MM.1S (cell line): ENCODE measurements at places on chromosomes 2 and 18.

- no peaks in the 10 kb centered on the region for H3K27me3 ChIP-seq
- no peaks in the 10 kb centered on the region for H3K4me1 ChIP-seq
- no peak for DNase-seq
- no peaks in the 10 kb centered on the region for H3K36me3 ChIP-seq
Measured at GRCh38 chr2:164850235-164850634, 8.6 kb upstream of the COBLL1 start.

DNA sequence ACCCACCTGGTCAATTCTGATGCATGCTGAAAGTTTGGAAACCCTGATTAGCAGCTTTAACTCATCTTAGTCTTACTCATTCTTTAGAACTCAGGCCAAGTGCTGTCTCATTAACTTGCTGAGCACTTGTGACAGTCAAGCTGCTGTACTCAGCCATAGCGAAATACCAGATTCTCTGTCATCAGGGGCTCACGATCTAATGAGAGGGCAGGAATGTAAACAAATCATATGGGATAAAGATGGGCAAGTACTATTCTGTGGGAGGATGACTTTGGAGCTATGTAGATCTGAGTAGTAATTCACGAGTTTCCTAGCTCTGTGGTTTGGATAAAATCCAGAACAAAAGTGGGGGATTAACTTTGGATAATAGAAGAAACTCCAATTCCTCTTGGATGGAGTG is 376.6 kb downstream of the HRH4 start:
- no peaks in the 10 kb centered on the region for H3K4me1 ChIP-seq
- no peak for DNase-seq
- no peak overlapping the region for H3K27ac ChIP-seq
- H3K4me3 ChIP-seq: no peak overlapping the region
- no peaks in the 10 kb centered on the region for H3K27me3 ChIP-seq

DNA sequence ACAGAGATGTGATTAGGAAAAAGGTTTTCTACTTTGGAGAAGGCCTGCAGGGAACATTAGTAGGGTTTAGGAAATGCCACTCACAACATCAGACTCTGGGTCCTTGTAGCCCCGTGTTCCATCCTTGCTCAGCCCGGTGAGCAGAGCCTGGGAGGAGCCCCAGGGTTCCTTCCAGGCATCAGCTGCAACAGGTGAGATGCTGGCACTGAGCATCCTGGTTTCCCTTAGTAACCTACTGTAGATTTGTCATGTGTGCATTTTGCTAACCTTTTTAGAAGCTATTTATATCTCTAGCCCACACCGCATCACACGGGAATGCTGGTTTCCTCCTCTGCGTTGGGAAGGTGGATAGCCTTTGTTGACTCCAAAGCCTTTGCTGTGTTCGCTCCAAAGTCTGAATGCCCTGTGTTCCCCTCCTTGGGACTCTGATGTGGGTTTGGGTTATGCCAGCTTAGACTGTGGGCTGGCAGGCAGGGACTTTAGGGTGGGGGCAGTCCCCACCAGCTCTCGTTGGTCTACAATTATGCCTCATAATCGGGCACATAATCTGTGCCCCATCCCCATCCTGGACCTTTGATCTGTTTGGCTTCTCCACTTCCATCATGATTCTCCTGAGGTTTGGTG is 69.3 kb downstream of the TMEM247 start:
- no peaks in the 10 kb centered on the region for H3K27me3 ChIP-seq
- peak; percentile 23 for DNase-seq
- peak overlapping the region; percentile 14; the same call in 1 of the 2 replicates for H3K4me3 ChIP-seq
- peak overlapping the region; percentile 78 for H3K27ac ChIP-seq
- H3K4me1 ChIP-seq: peaks cover 61% of the 10 kb centered on the region
- H3K36me3 ChIP-seq: no peaks in the 10 kb centered on the region

DNA sequence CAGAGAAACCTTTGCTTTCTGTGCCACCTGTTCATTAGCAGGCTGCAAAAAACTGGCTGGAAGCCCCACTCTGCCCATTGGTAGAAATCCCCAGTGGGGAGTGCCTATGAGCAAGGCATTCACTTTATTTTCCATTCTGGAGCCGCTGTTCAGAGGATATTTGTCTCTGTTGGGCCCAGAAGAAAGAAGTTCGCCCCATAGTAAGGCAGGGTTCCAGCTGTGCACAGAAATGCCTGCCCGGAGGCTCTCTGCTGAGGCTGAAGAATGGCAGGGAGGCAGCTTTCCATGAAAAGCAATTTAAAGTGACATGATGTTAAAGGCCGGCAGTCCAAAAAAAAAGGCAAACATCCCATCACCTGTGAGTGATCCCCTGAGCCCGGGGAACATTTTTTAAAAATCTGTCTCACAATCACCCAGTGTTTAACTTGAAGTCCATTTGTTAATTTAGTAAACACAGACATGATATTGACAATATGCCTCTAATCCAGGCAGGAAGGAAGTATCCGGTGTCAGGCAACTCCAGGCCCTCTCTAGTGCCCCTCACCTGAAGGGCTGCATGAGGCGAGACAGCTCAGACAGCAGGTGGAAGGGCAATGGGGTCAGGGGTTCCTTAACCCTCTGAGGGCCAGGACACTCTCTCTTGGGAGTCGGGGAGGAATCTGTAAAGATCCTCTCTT is 265.1 kb upstream of the SIX2 start:
- no peak overlapping the region for H3K4me3 ChIP-seq
- no peak overlapping the region for H3K27ac ChIP-seq
- no peaks in the 10 kb centered on the region for H3K4me1 ChIP-seq
- H3K36me3 ChIP-seq: no peaks in the 10 kb centered on the region
- no peaks in the 10 kb centered on the region for H3K27me3 ChIP-seq
- DNase-seq: no peak

DNA sequence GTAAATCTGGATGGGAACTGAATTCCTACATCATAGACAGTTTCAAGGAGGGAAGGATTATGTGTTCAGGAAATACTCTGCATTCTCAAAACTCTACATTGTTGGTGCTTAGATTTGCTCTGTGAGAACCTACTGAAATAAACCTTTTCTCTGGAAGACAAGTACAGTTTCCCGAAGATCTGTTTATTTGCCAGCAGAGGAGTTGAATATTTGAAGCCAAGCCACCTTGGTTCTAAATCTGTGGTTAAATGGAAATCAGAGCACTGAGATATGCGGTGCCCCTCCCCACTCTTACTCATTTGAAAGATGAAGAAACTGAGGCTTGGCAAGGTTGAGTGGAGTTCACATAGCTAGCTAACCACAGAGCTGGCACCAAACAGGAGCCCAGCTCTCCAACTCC is 146.3 kb upstream of the CTAGE1 start:
- no peaks in the 10 kb centered on the region for H3K4me1 ChIP-seq
- no peaks in the 10 kb centered on the region for H3K36me3 ChIP-seq
- H3K27me3 ChIP-seq: no peaks in the 10 kb centered on the region
- DNase-seq: no peak
- no peak overlapping the region for H3K4me3 ChIP-seq

- H3K27ac ChIP-seq: no peak overlapping the region
- H3K4me3 ChIP-seq: no peak overlapping the region
- H3K4me1 ChIP-seq: no peaks in the 10 kb centered on the region
- no peak for DNase-seq
Measured at GRCh38 chr18:79566771-79567431, 112.7 kb upstream of the CTDP1 start.

- H3K4me3 ChIP-seq: no peak overlapping the region
- H3K27me3 ChIP-seq: no peaks in the 10 kb centered on the region
- 0 out of 2 replicates have a peak, but pooled peaks cover 7% of the 10 kb centered on the region for H3K4me1 ChIP-seq
- DNase-seq: no peak
Measured at GRCh38 chr2:74253971-74254310, 55.5 kb downstream of the MTHFD2 start.

- DNase-seq: peak; percentile 18
- no peaks in the 10 kb centered on the region for H3K27me3 ChIP-seq
- H3K36me3 ChIP-seq: peaks cover 11% of the 10 kb centered on the region; the same call in 1 of the 2 replicates
- H3K4me1 ChIP-seq: peaks cover 14% of the 10 kb centered on the region
- H3K27ac ChIP-seq: no peak overlapping the region
Measured at GRCh38 chr2:71379086-71379485, 47.5 kb downstream of the ZNF638 start.

- H3K4me1 ChIP-seq: no peaks in the 10 kb centered on the region
- H3K27me3 ChIP-seq: no peaks in the 10 kb centered on the region
- no peak for DNase-seq
- H3K27ac ChIP-seq: no peak overlapping the region
Measured at GRCh38 chr18:2442726-2443275, 128.5 kb downstream of the METTL4 start.

GRCh38 chr2:120499784-120500495 is 154.0 kb downstream of the INHBB start:
- H3K36me3 ChIP-seq: no peaks in the 10 kb centered on the region
- H3K4me1 ChIP-seq: no peaks in the 10 kb centered on the region
- no peak overlapping the region for H3K4me3 ChIP-seq
- DNase-seq: no peak
- H3K27ac ChIP-seq: no peak overlapping the region

DNA sequence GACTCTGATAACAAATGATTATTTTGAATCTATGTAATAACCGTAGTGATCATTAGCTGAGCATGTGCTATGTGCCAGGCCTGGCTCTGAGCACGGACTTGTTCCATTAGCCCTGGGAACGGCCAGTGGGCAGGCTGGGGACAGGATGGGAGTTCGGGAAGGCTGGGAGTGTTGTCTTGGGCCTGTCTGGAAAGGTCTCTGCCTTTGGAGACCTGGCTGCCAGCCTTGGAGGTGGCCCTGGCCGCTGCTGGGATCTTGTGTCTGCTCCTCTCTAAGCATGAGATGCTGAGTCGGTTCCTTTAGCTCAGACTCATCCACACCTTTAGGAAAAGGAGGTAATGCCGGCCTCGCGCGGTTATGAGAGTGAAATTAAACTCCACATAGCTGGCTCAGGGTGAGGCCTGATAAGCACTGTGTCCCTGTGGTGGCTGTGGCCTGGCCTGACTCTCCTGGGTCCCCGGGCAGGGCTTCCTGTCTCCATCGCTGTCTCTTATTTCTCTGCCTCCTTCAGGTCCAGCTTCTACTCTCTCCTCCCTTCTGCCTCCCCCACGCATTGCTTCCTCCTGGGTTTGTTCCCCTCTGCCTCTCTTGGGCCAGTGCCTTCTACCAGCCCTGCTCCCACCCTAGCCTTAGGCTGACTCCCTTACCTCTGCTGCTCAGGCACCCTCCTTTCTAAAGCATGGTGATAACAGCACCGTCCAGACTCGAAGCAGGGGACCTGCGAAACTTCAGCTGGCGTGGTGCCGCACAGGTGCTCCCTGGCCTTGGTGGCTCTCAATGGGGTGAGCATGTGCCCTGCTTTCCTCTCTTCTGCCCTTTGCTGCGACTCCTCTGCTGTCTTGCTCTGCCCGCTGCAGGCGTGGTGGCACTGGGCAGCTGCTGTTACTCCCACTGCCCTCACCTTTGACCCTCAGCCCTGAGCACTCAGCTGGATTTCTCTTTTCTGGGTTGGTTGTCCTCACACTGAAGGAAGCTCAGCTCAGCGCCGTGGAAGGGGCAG is 41.8 kb downstream of the NCK2 start:
- H3K27ac ChIP-seq: no peak overlapping the region
- H3K27me3 ChIP-seq: no peaks in the 10 kb centered on the region
- H3K36me3 ChIP-seq: no peaks in the 10 kb centered on the region
- no peak overlapping the region for H3K4me3 ChIP-seq
- DNase-seq: no peak

- H3K27ac ChIP-seq: no peak overlapping the region
- no peaks in the 10 kb centered on the region for H3K27me3 ChIP-seq
- DNase-seq: no peak
- no peak overlapping the region for H3K4me3 ChIP-seq
- H3K36me3 ChIP-seq: no peaks in the 10 kb centered on the region
Measured at GRCh38 chr2:197975931-197976519, 171.6 kb downstream of the PLCL1 start.

- H3K27ac ChIP-seq: no peak overlapping the region
- H3K27me3 ChIP-seq: no peaks in the 10 kb centered on the region
- H3K4me3 ChIP-seq: no peak overlapping the region
- no peak for DNase-seq
Measured at GRCh38 chr2:167424221-167424620, 535.9 kb downstream of the XIRP2 start.

DNA sequence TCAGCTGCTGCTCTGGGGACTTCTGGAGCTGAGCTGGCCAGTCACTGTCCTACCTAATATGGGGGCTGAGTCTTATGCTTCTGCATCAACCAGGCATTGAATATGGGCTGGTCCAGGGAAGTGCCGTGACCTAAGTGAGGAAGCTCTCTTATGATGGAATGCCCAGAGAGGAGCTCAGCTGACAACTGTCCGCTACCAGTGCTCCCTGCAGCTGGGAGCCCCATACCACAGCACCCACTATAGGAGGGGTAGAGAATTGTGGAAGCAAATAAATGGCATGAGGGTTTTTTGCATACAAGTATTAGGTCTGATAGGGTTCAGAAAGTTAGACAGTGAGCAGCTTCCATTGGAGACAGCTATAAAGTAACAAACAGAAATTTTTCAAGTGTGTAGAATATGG is 4.5 kb downstream of the TIMM21 start:
- H3K4me3 ChIP-seq: no peak overlapping the region
- no peak overlapping the region for H3K27ac ChIP-seq
- DNase-seq: no peak
- H3K36me3 ChIP-seq: peaks cover 1% of the 10 kb centered on the region; the same call in 1 of the 2 replicates

- H3K4me1 ChIP-seq: no peaks in the 10 kb centered on the region
- no peak overlapping the region for H3K27ac ChIP-seq
- H3K36me3 ChIP-seq: no peaks in the 10 kb centered on the region
- no peaks in the 10 kb centered on the region for H3K27me3 ChIP-seq
- DNase-seq: no peak
Measured at GRCh38 chr2:133927894-133928293, 326.0 kb upstream of the MGAT5 start.

GRCh38 chr2:5696945-5697521 is 4.8 kb downstream of the SOX11 start:
- peak overlapping the region; percentile 72 for H3K4me3 ChIP-seq
- peaks cover 12% of the 10 kb centered on the region; the same call in 1 of the 2 replicates for H3K4me1 ChIP-seq
- peak overlapping the region; percentile 98 for H3K27ac ChIP-seq
- H3K27me3 ChIP-seq: no peaks in the 10 kb centered on the region

DNA sequence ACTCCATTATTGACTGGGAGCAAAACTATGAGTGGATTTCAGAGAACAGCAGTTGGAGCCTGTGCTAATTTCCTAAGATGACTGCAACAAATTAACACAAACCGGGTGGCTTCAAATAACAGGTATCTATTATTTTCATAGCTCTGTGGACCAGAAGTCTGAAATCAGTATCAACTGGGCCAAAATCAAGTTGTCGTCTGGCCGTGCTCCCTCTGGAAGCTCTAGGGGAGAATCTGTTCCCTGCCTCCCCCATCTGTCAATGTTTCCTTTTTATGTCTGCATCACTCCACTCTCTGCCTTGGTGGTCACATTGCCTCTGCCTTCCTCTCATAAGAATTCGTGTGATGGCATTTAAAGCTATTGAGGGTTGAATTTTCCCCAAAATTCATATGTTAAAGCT is 269.8 kb downstream of the TMX3 start:
- H3K4me3 ChIP-seq: no peak overlapping the region
- peaks cover 7% of the 10 kb centered on the region; the same call in 1 of the 2 replicates for H3K4me1 ChIP-seq
- no peak overlapping the region for H3K27ac ChIP-seq
- no peak for DNase-seq

GRCh38 chr18:2905854-2906703 is 59.3 kb downstream of the EMILIN2 start:
- no peaks in the 10 kb centered on the region for H3K36me3 ChIP-seq
- H3K27ac ChIP-seq: no peak overlapping the region
- peak overlapping the region; percentile 54 for H3K4me3 ChIP-seq
- no peaks in the 10 kb centered on the region for H3K4me1 ChIP-seq
